Stimulated activated CD4-positive, alpha-beta T cell treated with anti-CD3 and anti-CD28 coated beads, Interleukin-12 subunit alpha, Interleukin-12 subunit beta, amount 100 ng/mL, for 24 hours (primary cell): ENCODE measurements at places on chromosomes 7 and 10.

- no peak for DNase-seq
Observed at GRCh38 chr10:129932182-129932581, 31.9 kb downstream of the EBF3 start.

DNA sequence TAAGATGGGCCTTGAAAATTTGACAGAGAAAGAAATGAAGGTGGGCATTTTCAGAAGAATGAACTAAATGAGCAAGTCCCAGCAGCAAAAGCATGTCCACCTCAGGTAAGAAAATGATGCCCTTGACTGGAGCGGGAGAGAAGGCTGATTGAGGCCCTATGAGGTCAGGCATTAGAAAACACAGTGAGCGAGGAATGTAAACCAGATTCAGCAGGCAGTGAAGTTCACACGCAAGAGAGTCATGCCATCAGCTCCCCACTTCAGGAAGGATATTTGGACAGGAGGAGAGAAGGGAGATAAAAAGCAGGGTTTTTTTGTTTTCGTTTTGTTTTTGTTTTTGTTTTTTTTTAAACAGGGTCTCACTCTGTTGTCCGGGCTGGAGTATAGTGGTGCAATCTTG lies 166.4 kb downstream of the PPP1R17 start:
- no peak for DNase-seq

DNA sequence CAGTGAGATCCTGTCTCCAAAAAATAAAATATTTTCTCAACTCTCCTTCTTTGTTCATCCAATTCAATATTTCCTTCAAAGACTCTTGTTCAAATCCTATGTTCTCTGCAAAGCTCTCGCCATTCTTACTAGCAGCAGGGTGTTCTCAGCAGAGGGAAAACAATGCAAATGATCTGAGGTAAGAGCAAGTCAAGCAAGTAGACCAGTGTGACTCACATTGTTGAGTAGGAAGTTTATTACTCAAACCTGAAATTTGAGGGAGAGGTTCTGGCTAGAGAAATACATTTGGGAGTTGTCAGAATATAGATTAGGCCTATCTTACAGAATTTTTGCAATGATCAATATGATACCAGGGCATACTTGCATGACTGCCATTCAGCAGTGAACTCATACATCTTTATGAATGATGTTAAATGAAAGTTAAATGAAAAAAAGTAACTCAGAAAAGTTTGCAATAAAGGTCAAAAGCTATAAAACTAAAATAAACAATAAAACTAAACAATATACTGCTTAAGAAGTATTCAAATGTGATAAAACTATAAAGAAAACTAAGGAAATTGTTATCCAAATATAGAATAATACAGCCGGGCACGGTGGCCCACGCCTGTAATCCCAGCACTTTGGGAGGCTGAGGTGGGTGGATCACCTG lies 5.8 kb downstream of the IDE start:
- DNase-seq = no peak

- DNase-seq = no peak
Observed at GRCh38 chr7:44559485-44559884, 14.2 kb downstream of the DDX56 start.

DNA sequence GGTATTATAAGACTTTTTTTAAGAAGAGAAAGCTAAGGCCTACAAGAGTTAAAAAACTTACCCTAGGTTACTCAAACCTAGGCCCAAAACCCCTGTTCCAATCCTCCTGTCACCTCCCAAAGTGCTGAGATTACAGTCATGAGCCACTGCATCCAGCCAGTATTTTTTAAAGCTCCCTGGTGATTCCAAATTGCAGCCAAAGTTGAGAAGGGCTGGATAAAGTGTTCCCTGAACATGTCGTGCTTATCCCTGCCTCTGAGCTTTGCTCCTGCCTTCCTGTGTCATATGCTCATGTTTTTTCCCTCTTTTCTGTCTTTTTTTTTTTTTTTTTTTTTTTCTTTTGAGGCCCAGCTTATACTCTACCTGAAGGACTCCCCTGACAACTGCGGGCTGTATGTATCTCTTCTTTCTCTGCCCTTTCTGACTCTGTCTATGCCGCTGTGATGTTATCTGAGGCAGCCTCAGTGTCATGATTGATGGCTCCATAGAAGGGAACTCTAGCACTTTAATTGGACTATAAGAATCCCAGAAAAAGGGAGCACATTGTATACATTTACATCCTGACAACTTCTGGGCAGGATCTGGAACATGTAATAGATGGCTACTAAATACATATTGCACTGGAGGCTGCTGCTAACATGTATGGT lies 8.0 kb downstream of the AKR1B10 start:
- no peak for DNase-seq

GRCh38 chr7:128869944-128870285 lies 7.3 kb downstream of the ATP6V1F start:
- no peak for DNase-seq

- DNase-seq = no peak
Observed at GRCh38 chr10:132233501-132234085, 46.8 kb downstream of the DPYSL4 start.
